ENCODE measurements at places on chromosomes 12 and 14.

GRCh38 chr12:85626784-85627171, 209.4 kb downstream of the RASSF9 start:
- DNase-seq: no peak

- no peak for DNase-seq
Observed at GRCh38 chr14:34020014-34020413, 69.1 kb upstream of the EGLN3 start.

- DNase-seq: peak; percentile 84
Observed at GRCh38 chr12:32535288-32535999, 136.1 kb downstream of the FGD4 start.

GRCh38 chr14:68085742-68086141, 266.2 kb downstream of the RAD51B start:
- DNase-seq: no peak

DNA sequence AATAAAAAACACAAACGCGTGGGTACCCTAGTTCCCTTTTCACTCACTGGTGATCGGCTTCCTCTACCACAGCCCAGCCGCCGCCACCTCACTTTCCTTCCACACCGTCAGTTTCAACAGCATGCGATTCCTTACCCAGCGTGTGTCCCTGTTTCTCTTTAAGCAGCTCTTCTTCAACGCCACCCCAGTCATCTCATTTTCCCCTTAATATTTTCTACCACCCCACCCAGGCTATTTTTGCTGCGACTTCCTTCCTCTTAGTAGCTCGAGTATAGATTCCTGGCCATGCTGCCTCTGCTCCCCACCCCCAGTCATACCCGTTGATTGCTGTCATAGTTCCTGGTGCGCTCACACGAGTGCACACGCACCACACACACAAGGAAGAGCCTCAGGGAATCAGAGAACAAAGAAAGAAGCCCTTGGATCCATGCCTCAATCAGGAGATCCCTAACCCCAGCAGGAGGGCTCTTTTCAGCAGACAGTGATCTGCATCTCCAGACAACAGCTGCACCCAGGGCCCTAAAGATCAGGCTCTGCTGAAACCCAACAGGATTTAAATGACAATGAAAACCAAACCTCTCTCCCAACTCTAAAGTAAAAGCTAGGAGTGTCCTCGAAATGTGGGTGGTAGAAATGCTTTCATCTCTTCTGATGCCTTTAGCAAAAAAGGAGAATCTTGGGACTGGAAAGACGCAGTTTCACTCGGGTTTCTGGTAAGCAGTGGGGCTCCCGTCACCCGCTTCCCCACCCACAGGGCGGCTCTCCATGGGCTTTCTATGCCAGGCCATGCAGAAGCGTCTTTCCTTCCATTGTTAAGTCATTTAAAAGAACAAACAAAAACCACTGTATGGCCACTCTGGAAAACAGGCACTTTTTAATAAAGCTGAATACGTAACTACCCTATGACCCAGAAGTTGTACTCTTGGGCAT, 23.8 kb downstream of the VPS37B start:
- peak; percentile 75 for DNase-seq

GRCh38 chr14:54299410-54300363, 97.1 kb upstream of the CDKN3 start:
- no peak for DNase-seq

GRCh38 chr12:12975322-12976077, 23.5 kb upstream of the GPRC5D start:
- peak; percentile 22 for DNase-seq

DNA sequence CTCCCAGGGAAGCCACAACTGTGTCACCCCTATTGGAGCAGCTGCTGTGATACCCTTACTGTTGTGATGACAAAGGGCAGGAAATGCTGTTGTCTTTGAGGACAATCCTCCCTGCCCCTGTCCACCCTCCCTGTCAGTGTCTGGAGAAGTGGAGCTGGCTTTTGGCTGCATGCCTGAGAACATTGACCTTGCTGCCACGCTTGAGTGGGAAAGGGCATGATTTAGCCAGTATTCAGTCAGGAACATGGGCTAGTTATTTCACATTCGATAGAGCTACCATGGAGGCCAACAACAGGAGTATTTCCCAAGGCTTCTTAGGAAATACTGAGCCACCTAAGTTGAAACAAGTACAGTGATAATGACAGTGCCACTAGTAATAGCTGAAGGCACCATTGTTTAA, 59.4 kb downstream of the MYRFL start:
- no peak for DNase-seq

DNA sequence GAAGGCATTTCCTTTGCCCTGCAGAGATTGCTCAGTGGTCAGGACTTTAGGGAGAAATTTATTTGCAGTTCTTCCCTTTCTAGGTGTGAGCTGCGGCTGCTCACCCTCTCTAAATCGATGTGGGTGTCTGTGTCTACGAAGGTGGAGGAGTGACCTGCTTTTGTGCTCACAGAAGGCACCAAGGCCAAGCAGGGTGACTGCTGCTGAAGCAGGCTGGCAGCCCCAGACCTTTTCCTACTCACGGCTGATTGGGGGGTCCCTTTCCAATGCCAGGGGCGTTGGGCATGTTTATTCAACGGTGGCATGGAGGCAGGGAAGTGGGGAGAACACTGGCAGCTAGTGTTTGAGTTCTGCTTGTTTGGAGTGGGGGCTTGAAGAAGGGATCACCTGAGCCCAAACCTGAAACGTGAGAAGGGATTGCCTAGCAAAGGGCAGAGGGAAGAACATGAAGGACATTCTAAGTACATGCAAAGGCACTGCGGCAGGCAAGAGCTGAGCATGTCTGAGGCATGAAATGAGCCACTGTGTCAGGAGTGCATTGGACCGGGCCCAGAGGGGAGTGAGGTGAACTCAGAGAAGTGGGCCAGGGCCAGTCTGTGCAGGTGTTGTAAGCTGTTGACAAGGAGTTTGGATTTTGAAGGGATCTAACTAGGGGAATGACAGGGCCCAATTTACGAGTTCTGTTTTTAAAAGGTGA, 56.3 kb downstream of the CACNA1C start:
- no peak for DNase-seq

- no peak for DNase-seq
Observed at GRCh38 chr12:89156862-89157262, 195.4 kb downstream of the DUSP6 start.

DNA sequence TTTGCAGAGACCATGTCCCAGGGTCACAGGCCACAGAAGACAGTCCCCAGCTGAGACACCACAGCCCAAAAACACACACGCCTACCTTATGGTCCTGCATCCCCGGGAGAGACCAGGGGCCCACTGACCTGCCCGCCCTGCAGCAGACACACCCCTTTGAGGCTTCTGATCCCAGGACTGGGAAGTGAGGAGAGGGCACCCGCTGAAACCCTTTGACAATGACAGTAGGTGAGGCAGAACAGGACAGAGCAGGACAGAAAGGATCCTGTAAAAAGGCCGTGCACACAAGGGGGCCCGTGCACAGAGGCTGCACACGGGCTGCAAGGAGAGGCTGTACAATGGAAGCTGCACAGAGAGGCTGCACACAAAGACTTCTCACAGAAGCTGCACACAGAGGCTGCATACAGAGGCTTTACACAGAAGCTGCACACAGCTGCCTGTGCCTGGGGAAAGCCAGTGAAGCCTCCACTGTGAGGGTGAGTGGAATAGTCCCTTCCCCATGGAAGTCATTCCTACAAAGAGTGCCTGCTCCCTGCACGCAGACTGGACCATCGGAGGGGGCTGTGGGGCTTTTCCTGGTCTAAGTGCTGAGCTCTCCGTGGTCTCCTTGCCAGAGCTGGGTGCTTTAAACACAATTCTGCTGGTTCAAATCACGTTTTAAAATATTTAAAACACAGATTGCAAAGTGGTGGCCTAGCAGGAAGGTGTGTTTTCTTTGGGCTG, 16.6 kb upstream of the SFSWAP start:
- no peak for DNase-seq

GRCh38 chr14:83294941-83295340, 1761.3 kb upstream of the SEL1L start:
- DNase-seq: no peak

- DNase-seq: no peak
Observed at GRCh38 chr12:103913100-103913499, 17.1 kb upstream of the HSP90B1 start.

GRCh38 chr12:2509137-2509536, 285.6 kb upstream of the FKBP4 start:
- DNase-seq: no peak

- no peak for DNase-seq
Observed at GRCh38 chr12:132576701-132577100, 33.7 kb downstream of the LRCOL1 start.

DNA sequence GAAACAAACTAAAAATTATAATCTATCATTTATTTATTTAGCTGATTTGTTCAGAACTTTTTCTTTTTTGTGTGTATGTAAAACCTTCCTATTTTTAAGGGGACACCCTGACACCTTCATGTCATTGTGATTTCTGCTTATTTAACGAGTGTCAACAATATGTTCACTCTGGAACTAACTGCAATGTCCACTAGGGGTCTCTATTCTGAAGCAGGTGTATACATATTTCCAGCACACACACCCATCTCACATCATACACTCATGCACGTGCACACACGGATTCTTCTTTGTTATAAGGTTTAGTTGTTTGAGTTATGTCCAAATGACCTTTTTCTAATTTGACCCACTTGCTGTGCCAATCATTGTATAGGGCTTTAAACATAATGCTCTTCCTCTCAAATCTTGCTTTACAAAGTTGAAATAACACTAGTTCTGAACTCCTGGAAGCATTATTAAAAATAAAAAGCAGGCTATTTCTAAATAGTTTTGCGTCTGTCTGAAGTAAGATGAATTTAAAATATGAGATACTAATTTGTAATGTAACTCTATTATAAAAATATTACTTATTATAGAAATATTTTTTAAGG, 15.5 kb downstream of the E2F7 start:
- peak; percentile 79 for DNase-seq

- DNase-seq: peak; percentile 62
Observed at GRCh38 chr12:110937104-110937641, 16.8 kb upstream of the MYL2 start.

DNA sequence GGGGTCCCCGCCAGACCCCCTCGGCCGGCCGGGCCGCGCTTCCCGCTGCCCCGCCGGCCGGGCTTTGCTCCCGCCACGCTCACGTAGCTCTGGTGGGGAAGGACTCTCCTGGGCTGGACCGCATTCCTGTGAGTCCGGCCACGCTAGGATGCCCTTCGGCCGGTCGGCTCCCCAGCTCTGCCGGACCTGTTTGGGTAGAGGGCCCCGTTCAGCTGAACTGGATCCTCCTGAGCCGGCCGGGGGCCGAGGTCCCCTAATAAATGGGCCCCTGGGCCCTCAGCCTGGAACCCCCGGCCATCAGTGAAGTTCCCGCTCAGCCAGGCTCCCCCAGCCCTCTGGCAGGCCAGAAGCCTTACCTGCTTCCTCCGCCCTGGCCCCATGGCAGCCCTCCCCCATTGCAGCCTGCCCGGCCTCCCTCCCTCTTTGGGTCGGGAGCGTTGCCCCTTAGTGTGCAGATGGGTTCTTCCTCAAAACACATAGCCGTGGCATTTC, 593 bp downstream of the UNC119B start:
- DNase-seq: peak; percentile 65

- no peak for DNase-seq
Observed at GRCh38 chr12:113907446-113908180, 58.5 kb downstream of the RBM19 start.

DNA sequence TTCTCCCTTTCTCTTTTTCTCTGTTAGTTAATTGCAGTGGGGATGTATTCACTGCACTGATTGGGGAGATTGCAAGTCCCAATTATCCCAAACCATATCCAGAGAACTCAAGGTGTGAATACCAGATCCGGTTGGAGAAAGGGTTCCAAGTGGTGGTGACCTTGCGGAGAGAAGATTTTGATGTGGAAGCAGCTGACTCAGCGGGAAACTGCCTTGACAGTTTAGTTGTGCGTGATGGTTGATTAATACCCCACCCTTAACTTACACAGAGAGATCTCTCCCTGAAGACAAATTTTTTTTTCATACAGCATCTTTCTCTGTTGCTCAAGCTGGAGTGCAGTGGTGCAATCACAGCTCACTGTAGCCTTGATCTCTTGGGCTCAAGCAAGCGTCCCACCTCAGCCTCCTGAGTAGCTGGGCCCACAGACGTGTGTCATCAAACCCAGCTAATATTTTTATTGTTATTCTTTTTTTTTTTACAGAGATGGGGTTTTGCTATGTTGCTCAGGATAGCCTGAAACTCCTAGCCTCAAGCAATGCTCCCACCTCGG, 4.6 kb downstream of the C1S start:
- DNase-seq: no peak

DNA sequence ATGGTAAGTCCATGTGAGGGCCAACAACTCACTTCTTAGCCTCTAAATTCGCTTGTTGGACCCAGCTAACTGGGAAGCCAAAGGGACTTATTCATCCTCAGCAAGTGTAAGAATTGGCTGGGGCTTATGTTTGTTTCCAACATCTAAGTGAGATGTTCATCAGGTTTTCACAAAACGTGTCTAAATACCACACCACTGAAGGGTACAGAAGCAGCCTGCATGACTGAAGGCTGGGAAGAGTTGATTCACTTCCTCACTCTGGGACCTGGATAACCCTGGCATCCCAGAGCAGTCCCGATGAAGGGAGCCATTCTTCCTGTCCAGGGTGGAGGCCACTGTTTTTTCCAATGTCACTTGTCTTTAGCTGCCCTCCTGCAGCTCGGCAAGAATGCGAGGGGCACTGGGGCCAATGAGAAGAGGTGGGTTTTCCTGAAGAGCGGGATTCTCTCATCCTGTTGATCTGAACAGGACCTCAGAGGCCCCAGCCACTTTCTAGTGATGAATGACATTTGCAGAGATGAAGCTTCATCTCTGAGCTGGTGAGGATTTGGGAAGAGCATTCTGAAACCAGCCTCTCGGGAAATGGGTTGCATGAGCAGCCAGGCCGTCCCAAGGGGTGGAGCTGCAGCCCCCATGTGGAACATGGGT, 12.2 kb upstream of the COL2A1 start:
- DNase-seq: no peak

GRCh38 chr12:2578211-2578610, 216.6 kb upstream of the FKBP4 start:
- DNase-seq: no peak

- DNase-seq: no peak
Observed at GRCh38 chr12:88725592-88726143, 145.4 kb upstream of the KITLG start.

DNA sequence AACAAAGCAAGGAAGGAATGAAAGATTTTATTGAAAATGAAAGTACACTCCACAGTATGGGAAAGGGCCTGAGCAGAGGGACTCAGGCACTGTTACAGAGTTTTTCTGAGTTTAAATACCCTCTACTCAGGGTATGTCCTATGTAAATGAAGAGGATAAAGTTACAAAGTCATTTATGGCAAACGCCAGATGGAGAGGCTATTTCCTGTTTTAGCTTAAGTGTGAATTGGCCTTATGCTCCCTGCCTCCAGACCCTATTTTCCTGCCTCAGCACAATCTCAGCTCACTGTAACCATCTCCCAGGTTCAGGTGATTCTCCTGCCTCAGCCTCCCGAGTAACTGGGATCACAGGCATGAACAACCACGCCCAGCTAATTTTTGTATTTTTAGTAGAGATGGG, 6.8 kb upstream of the PHC1 start:
- DNase-seq: no peak

- no peak for DNase-seq
Observed at GRCh38 chr12:57730336-57731067, 8.0 kb downstream of the AGAP2 start.
